Foreskin melanocyte (primary cell): ENCODE measurements at places on chromosomes 7 and 10.

GRCh38 chr10:59360605-59361405, 1.5 kb downstream of the FAM13C start:
- no peak for DNase-seq

GRCh38 chr10:70597856-70598815, 4.4 kb downstream of the PRF1 start:
- no peak for DNase-seq

GRCh38 chr7:81297317-81297716, 378.5 kb upstream of the SEMA3C start:
- DNase-seq = no peak

DNA sequence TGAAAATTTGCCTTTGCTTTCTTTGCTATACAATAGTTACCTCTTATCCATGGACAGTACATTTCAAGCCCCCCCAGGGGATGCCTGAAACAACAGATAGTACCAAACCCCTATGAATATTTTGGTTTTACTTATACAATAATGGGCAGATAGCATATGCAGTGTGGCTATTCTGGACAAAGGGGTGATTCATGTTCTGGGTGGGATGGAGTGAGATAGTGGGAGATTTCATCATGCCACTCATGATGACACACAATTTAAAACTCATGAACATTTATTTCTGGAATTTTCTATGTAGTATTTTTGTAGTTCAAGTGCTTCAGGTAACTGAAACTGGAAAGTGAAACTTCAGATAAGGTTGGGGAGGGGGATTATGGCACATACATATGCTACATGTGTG, 12.0 kb downstream of the STARD3NL start:
- DNase-seq = no peak

DNA sequence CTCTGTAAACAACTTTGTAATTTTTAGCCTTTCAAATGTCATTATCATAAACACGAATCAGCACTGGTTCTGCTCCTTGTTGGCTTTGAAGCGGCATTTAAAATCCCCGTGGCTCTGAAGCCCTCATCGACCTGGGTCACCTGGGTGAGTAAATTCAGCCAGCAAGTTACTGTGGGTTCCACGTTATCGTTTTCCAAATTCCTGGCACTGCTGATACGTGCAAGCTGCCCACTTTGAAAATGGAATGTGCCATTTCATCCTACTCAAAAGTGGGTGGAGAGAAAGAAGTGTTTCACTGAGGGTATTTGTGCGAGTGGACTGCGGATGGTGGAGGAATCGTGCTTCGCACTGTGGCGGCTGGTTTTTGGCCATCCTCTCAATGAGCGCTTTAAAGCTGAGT, 281.7 kb downstream of the KLF6 start:
- DNase-seq = no peak

DNA sequence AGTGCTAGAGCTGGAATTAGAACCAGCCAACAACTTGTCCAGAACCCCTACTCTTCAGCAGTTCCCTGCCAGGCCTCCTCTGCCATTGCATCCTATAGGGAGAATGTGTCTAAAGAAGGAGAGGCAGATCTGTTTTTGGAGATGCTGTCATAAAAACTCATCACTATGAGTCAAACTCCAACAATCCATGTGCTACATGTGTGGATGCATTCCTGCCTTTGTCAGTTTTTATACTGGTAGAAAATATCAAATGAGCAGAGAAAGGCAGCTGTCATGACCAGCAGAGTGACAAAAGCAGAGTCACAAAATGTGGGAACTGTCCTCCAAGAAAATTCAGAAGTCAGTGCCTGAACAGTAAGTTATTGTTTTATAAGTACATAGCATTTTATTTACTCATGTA, 93.0 kb downstream of the ABLIM1 start:
- peak; percentile 11 for DNase-seq

DNA sequence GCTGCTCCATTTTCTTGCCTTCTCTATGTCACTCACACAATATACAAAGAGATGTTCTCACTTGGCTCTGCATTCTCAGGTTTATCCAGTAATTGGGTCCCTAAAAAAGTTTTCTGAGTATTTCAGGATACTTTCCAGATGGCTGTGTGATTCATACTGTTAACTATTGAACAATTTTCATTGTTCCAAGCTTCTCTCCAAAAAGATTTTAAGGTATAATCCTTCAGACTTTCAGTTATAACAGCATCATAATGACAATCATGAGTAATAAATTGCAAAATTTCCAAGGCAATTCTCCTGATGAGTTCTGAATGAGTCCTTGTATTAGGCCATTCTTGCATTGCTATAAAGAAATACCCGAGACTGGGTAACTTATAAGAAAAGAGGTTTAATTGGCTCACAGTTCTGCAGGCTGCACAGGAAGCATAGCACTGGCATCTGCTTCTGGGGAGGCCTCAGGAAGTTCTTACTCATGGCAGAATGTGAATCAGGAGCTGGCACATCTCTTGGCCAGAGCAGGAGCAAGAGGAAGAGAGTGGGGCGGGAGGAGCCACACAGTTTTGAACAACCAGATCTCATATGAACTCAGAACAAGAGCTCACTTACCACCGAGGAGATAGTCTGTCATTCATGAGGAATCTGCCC, 148.1 kb downstream of the SLC16A9 start:
- DNase-seq = no peak

DNA sequence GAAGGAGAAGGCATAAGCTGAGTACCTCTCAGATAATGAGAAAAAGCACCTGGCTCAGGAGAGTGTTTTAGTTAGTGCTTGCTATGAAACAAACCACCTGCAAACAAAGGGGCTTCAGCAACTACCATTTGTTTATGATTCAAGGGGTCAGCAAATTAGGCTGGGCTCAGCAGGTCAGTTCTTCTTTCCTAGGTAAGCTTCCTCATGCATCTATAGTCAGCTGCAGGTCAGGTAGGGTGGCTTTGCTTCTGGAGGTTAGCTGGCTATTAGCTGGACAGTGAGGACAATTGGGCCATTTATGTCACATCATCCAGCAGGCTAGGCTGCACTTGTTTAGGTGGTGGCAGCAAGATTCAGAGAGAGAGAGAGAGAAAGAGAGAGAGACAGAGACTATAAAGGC, 185.5 kb downstream of the EMX2 start:
- no peak for DNase-seq

- DNase-seq = no peak
These were observed 4.4 kb downstream of the RNF216 start for GRCh38 chr7:5776894-5777660.

DNA sequence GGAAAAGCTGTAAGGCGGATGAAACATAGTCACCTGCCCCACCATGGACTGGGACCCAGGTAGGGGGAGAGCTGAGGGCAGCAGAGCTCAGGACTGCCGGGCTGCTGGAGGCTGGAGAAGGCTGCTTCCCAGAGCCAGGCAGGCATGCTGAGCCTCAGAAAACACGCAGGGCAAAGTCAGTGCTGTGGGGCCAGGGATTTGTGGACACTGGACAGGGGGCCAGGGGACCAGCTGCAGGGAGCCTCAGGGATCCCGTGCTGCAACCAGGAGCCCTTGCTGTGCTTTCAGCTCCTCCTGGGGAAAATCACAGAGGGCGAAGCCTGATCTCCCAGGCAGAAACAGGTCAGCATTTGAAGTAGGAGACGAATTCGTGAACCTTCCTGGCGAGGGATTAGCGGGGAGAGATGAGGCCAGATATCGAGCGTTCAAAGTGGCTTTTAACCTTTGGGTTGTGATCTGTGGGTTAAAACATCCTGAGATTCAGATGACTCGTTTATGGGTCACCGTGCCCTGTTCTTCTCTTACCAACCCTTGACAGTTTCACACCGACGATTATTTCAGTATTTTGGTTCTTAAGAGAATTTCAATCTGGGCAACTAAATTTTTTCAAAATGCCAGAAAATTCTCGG, 85.6 kb upstream of the SHH start:
- DNase-seq = no peak

GRCh38 chr10:101609481-101609880, 21.4 kb downstream of the DPCD start:
- DNase-seq = no peak

- no peak for DNase-seq
These were observed 97.7 kb upstream of the EFCAB10 start for GRCh38 chr7:105678811-105679495.

- DNase-seq = no peak
These were observed 98.9 kb upstream of the KIF5B start for GRCh38 chr10:32155075-32155516.

DNA sequence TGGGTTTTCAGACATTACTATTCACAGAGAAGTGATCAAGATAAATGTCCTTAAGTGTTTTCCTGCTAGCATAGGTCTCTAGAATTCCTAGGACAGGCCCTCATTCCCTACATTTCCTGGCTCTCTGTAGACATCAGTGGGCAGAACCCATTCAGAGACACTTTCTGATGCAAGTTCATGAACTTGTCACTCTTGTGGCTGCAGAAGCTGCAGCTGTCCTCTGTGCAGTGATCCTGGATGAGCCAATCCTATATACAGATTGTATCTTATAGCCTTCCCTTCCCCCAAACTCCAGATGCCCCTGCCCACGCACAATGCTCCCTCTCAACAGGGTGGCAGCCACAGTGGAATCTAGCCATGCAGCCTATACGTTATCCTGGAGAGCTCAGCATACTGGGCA, 12.6 kb upstream of the GRB10 start:
- no peak for DNase-seq

DNA sequence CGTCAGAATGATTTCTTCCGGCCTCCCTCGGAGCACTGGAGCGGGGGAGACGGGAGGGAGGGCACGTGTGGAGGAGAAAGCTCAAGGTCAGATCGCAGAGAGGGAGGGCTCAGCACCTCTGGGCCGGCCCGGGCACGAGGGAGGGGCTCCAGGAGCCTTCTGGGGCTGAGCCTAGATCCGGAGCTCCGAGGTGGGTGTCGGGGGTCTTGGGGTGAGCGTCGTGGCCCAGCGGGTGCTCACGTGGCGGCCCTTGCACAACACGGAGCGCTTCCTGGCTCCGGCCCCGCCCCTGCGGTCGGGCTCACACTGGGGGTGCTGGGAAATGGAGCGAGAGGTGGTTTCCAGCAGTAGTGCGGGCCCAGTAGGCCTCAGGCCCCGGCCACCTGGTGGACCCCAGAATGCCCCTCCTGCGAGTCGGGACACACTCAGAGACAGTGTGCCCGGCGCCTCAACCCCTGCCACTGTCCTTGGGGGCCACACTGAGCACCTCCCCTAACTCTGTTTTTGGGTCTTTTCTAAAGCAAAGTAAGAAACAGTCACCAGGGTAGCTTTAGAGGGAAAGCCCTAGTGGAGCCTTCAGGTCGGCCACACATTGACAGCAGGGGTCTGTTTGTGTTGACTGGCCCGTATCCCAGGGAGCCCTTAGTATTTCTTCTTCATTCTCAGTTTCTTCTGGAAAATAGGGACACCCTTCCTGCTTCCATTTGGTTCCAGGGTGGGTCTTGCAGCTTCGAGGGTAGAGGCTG, 798 bp downstream of the PPIF start:
- DNase-seq = no peak

- no peak for DNase-seq
These were observed 7.5 kb downstream of the TMEM225B start for GRCh38 chr7:99605527-99605926.

DNA sequence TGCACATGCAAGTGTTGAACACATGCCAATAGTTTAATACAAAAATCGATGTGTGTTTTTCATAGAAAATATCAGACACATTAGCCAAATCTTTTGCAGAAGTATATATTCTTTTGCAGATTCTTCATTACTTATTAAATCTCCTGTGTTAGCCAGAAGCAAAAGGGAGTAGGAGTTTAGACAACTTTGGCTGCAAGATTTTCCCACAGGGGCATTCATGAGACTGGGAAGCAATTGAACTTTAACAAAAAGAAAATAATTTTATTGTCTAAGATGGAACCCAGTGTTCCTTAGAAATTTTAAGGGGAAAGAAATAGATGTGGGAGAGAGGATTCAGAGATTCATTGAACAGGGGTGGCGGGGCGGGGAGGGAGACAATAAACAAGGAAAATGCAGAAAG, 1336.0 kb downstream of the GATA3 start:
- DNase-seq = no peak

DNA sequence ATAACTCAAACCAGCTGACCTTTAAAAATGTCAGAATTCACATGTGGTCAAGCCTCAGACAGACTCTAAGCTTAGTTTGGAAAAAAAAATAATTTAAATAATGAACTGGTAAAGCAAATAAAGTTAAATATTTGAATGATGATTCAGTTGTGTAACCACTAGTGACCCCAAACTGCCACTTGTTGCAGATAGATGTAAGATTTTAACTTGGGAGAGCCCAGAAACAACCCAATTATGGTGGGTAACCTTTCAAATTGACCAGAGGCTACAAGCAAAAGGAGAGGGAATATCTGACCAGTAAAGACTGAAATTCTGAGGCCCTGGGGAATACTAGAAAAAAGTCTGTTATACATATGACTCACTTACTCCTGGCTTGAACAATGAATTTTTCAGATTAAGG, 268.1 kb downstream of the HPSE2 start:
- peak; percentile 26 for DNase-seq

GRCh38 chr7:69129524-69129923, 468.8 kb upstream of the AUTS2 start:
- no peak for DNase-seq

- no peak for DNase-seq
These were observed 180.1 kb downstream of the MAD1L1 start for GRCh38 chr7:2052657-2053048.

DNA sequence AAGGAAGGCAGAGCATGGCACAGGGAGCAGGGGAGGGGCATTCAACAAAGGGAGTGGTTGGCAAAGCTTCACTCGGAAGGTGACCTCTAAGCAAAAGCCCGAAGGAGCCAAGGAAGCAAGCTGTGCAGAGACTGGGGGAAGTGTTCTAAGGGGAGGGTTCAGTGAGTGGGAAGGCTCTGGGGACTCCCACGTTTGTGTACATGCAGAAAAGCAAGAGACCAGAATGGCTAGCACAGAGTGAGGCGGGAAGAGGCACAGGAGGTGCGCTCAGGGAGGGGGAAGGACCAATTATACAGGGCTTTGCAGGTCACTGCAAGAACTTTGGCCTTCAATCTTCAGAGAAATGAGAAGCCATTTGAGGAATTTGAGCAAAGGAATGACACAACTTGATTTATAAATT, 7.4 kb downstream of the ARHGAP21 start:
- no peak for DNase-seq

GRCh38 chr7:154841731-154842331, 161.1 kb downstream of the PAXIP1 start:
- no peak for DNase-seq

GRCh38 chr7:80187727-80188126, 53.1 kb downstream of the GNAI1 start:
- DNase-seq = no peak
